ENCODE measurements at places on chromosomes 16 and 17.

DNA sequence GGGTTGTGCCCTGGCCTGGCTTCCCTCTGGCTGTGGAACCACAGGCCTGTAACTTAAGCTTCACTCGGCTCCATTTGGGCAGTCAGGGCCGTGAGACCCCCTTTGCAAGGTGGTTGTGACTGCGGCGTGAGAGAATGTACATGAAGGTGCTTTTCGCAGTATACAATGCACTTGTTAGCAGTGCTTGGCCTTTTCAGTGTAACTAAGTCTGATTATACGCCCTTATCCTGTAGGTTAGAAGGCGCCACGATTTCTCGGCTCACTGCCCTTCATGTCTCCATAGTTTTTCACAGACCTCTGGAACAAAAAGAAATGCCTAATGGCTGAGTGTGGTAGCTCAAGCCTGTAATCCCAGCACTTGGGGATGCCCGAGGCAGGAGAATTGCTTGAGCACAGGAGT, 13.3 kb downstream of the SAP30BP start:
- H3K27ac ChIP-seq, result no peak overlapping the region
- peaks cover 66% of the 10 kb centered on the region for H3K36me3 ChIP-seq
- H3K4me3 ChIP-seq, result no peak overlapping the region
- DNase-seq, result no peak

DNA sequence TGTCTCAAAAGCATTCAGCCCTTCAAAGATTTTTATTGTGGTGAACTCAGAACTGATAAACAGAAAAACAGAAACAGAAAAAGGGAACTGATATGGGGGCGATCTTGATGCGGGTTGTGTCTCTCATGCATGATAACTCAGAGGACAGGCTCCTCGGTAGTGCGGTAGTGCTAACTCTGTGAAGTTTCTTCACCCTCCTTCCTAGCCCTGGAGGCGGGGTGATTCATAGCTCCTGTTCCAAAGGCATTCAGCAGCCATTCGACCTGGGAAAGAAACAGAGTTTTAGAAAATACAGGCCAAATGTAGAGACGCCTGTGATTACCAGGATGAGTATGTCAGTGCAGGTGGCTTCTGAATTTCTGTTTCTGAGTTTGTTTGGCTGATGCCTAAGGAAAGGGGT, 5.5 kb upstream of the MAF start:
- H3K27me3 ChIP-seq, result no peaks in the 10 kb centered on the region
- H3K4me3 ChIP-seq, result no peak overlapping the region
- no peak overlapping the region for H3K27ac ChIP-seq
- no peaks in the 10 kb centered on the region for H3K36me3 ChIP-seq

DNA sequence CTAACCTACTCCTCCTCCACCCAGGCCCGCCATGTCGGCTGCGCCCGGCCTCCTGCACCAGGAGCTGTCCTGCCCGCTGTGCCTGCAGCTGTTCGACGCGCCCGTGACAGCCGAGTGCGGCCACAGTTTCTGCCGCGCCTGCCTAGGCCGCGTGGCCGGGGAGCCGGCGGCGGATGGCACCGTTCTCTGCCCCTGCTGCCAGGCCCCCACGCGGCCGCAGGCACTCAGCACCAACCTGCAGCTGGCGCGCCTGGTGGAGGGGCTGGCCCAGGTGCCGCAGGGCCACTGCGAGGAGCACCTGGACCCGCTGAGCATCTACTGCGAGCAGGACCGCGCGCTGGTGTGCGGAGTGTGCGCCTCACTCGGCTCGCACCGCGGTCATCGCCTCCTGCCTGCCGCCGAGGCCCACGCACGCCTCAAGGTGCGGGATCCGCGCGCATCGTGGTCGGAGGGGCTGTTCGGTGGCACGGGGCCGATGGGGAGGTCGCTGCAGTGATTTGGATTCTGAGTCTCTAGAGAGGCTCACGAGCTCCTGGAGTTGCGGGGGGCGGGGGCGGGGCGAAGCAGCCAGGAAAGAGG, 878 bp downstream of the TRIM72 start:
- peaks cover 49% of the 10 kb centered on the region for H3K27me3 ChIP-seq
- no peak overlapping the region for H3K27ac ChIP-seq
- H3K4me3 ChIP-seq, result peak overlapping the region; percentile 38
- DNase-seq, result no peak

DNA sequence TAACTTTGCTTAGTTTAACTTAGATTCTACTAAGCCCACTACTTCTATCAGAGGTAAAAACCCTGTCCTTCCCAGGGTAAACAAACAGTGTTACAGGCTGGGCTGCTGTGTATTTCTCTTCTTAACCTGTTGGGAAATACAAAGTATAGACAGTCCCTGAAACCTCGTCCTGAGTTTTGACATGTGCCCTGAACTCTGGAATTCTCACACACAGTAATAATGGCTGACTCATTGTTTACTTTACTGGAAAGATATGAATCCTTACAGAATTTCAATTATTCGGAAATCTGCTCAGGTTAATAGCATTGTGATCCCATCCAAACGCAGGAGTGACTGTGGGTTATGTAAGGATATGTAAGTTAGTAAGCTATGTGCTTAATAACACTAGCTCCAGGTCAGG, 199.1 kb downstream of the TMEM114 start:
- H3K36me3 ChIP-seq, result no peaks in the 10 kb centered on the region
- no peak for DNase-seq
- no peak overlapping the region for H3K27ac ChIP-seq
- H3K4me1 ChIP-seq, result no peaks in the 10 kb centered on the region
- H3K4me3 ChIP-seq, result no peak overlapping the region
- H3K27me3 ChIP-seq, result no peaks in the 10 kb centered on the region

DNA sequence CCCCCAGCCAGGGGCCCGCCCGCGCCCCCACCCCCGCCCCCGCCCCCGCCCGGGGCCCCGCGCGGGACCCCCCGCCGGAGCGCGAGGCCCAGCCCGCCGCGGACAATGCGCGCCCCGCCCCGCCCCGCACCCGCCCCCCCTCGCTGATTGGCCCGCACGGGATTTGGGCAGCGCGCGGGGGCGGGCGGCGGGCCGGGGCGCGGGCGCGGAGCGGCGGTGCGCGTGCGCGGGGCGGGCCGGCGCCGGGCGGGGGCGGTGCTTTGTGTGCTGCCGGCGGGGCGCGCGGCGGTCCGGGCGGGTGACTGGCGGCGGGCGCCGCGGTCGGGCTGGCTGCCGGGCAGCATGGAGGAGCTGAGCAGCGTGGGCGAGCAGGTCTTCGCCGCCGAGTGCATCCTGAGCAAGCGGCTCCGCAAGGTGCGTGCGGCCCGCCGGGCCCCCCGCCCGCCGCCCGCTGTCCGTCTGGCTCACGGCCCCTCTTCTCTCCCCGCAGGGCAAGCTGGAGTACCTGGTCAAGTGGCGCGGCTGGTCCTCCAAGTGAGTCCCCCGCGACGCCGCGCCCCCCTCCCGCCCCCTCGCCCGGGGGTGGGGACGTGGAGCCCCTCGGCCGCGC, at the start of gene CBX2:
CBX2 (plus strand) TSS at position 255 of the 610 bp plus-strand sequence; CDS start at position 343, 88 bp downstream.
- H3K4me1 ChIP-seq, result peaks cover 26% of the 10 kb centered on the region
- peak; percentile 72 for DNase-seq
- no peaks in the 10 kb centered on the region for H3K36me3 ChIP-seq
- no peak within 1 kb of the TSS for H3K27ac ChIP-seq
- H3K27me3 ChIP-seq, result peaks cover 82% of the 10 kb centered on the region

DNA sequence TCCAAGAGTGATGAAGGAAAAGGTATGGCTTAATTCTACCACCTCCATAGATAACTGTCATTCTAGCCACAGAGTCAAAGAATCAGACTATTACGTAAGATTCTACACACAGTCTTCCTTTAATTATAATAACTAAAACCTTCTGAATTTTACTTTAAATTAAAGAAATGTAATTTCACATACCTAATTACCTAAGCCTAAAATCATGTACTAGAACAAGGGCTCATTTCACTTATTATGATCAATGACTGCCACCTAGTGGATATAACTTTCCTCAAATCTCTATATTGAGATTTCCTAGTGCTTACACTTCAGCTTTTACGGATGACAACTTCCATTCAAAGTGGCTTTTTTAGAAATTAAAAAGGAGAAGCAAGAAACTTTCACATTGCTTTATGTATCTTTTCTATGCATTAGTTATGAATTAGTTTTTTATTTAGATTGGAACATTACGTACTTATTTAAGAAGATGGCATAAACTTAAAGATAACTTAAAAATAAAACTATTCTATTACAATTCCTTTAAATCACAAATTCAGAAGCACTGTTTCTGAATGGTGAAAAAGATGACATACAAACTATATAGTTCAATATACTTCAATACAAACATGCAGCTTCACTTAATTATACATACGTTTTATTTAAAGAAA, 18.2 kb upstream of the ABCA10 start:
- DNase-seq, result no peak
- no peaks in the 10 kb centered on the region for H3K4me1 ChIP-seq

DNA sequence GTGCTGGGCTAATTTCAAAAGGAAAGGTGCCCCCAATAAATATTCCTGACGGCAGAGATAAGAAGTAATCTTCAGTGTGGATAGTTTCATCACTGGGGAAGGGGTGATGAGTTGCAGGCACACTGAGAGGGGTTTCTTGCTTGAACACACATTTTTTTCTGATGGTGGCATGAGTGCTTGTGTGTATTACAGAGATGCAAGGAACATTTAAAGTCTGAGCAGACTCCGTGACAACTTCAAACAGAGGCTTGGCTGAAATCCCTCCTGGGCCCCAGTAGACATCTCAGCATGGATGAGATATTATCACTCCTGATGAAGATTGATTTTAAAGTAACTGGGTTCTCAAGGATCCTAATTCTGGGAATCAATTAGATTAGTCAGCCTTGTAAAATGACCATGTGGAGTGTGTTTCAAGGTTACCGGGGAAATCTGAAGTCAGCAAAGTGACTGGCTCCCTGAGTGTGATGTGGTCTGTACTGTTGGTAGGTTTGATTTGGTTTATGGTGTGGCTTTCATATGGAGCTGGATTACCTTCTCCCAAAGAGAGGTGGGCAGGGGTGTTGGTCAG, 435.8 kb upstream of the EEF2KMT start:
- no peaks in the 10 kb centered on the region for H3K4me1 ChIP-seq
- no peak overlapping the region for H3K27ac ChIP-seq
- no peak overlapping the region for H3K4me3 ChIP-seq

GRCh38 chr17:42878123-42878880, 22.3 kb upstream of the G6PC1 start:
- DNase-seq, result no peak
- peaks cover 2% of the 10 kb centered on the region for H3K27me3 ChIP-seq
- H3K4me3 ChIP-seq, result no peak overlapping the region
- no peaks in the 10 kb centered on the region for H3K36me3 ChIP-seq

GRCh38 chr16:3748307-3748706, 31.0 kb upstream of the TRAP1 start:
- no peaks in the 10 kb centered on the region for H3K27me3 ChIP-seq
- DNase-seq, result no peak
- H3K4me1 ChIP-seq, result peaks cover 3% of the 10 kb centered on the region
- no peak overlapping the region for H3K27ac ChIP-seq
- no peak overlapping the region for H3K4me3 ChIP-seq

DNA sequence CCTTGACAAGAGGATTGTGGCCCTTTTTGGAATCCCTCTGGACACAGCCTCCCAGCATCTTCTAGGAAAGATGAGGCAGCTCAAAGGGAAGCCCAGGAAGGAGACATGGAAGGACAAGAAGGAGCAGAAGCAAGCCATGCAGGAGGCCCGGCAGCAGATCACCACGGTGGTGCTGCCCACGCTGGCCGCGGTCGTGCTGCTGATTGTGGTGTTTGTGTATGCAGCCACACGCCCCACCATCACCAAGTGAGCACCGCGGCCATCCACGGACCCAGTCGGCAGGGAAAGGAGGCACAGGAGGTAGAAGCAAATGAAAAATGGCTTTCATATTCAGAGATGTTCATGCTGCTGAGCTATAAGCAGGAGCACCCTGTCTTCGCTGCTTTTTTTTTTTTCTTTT, 10.9 kb upstream of the MEIOC start:
- H3K27ac ChIP-seq, result no peak overlapping the region
- H3K27me3 ChIP-seq, result no peaks in the 10 kb centered on the region
- H3K4me3 ChIP-seq, result no peak overlapping the region
- DNase-seq, result no peak

DNA sequence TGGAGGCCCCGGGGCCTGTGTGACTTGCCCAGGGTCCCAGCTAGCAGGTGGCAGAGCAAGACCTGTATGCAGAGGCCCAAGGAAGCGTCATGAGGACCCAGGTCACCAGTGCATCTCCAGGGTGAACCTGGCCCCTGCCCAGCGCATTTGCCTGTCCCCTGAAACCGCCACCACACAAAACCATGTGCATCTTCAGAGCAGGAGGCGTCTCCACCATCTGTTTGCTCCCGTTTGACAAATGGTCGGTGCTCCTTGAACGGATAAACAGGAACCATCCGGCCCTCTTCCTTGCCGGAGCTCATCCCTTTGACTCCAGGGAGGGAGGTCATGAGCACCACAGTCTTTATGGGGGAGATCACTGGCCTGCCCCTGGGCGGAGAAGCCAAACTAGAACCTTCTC, 62.5 kb downstream of the JPH3 start:
- H3K4me3 ChIP-seq, result no peak overlapping the region
- no peaks in the 10 kb centered on the region for H3K4me1 ChIP-seq
- H3K27ac ChIP-seq, result no peak overlapping the region
- DNase-seq, result no peak

DNA sequence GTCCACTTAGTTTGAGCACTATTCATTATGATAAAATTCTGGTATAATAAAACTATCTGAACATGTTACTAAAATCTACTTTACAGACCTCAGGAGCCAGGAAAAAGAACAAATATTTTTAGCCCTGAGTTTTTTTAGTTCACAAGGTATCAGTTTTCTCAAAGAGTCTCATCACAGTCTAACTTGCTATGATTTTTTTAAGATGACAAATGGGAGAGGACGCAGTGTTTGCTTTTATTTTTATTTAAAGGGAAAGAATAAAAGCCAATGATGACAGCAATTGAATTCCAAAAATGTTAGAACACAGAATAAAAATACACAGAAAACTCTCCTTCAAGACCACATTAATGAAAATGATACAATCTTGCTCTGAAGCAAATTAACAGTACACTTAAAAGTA, 7.4 kb downstream of the MED13 start:
- H3K4me3 ChIP-seq, result no peak overlapping the region
- no peak for DNase-seq
- peaks cover 37% of the 10 kb centered on the region for H3K36me3 ChIP-seq
- no peak overlapping the region for H3K27ac ChIP-seq
- peaks cover 16% of the 10 kb centered on the region for H3K4me1 ChIP-seq
- H3K27me3 ChIP-seq, result no peaks in the 10 kb centered on the region

GRCh38 chr17:353838-354234, 1.2 kb upstream of the RPH3AL start:
- no peaks in the 10 kb centered on the region for H3K27me3 ChIP-seq
- no peak for DNase-seq
- no peak overlapping the region for H3K27ac ChIP-seq
- no peaks in the 10 kb centered on the region for H3K4me1 ChIP-seq
- H3K36me3 ChIP-seq, result no peaks in the 10 kb centered on the region
- H3K4me3 ChIP-seq, result no peak overlapping the region

GRCh38 chr16:30715750-30716445, 16.9 kb downstream of the SRCAP start:
- peak overlapping the region; percentile 29 for H3K27ac ChIP-seq
- peaks cover 18% of the 10 kb centered on the region for H3K4me1 ChIP-seq
- no peak overlapping the region for H3K4me3 ChIP-seq
- DNase-seq, result peak; percentile 78
- H3K36me3 ChIP-seq, result peaks cover 89% of the 10 kb centered on the region
